Spinal cord (tissue), 10 donors: ENCODE measurements at places on chromosomes 6 and 20. TPM values are rescaled to one million over a fixed set of nuclear protein-coding genes. Genes with fewer than 3 reads are reported as not detected.

GRCh38 chr6:87698547-87699006 lies 3.5 kb downstream of the AKIRIN2 start:
- H3K4me1 ChIP-seq: peaks cover 20% of the 10 kb centered on the region
- H3K36me3 ChIP-seq: no peaks in the 10 kb centered on the region
- H3K27me3 ChIP-seq: no peaks in the 10 kb centered on the region

- no peak overlapping the region for H3K27ac ChIP-seq
- no peak overlapping the region for H3K4me3 ChIP-seq
- no peaks in the 10 kb centered on the region for H3K27me3 ChIP-seq
- H3K36me3 ChIP-seq: no peaks in the 10 kb centered on the region
Observed at GRCh38 chr6:1463275-1463674, 73.9 kb downstream of the FOXF2 start.

GRCh38 chr20:63641792-63642523 lies 11.3 kb downstream of the STMN3 start:
- H3K27me3 ChIP-seq: no peaks in the 10 kb centered on the region
- DNase-seq: no peak
- H3K4me1 ChIP-seq: peaks cover 13% of the 10 kb centered on the region
- H3K36me3 ChIP-seq: peaks cover 45% of the 10 kb centered on the region

GRCh38 chr6:16987996-16988395 lies 113.9 kb upstream of the STMND1 start:
- H3K36me3 ChIP-seq: no peaks in the 10 kb centered on the region
- H3K4me1 ChIP-seq: peaks cover 4% of the 10 kb centered on the region
- H3K27me3 ChIP-seq: no peaks in the 10 kb centered on the region

- peaks cover 39% of the 10 kb centered on the region for H3K27me3 ChIP-seq
- H3K4me1 ChIP-seq: peaks cover 6% of the 10 kb centered on the region
- peak overlapping the region; percentile 58 for H3K27ac ChIP-seq
Observed at GRCh38 chr6:137415127-137415833, 78.9 kb downstream of the OLIG3 start.

- no peak overlapping the region for H3K4me3 ChIP-seq
- H3K27me3 ChIP-seq: no peaks in the 10 kb centered on the region
- DNase-seq: no peak
- no peak overlapping the region for H3K27ac ChIP-seq
- peaks cover 17% of the 10 kb centered on the region for H3K4me1 ChIP-seq
Observed at GRCh38 chr6:164188861-164189260, 774.3 kb downstream of the QKI start.

DNA sequence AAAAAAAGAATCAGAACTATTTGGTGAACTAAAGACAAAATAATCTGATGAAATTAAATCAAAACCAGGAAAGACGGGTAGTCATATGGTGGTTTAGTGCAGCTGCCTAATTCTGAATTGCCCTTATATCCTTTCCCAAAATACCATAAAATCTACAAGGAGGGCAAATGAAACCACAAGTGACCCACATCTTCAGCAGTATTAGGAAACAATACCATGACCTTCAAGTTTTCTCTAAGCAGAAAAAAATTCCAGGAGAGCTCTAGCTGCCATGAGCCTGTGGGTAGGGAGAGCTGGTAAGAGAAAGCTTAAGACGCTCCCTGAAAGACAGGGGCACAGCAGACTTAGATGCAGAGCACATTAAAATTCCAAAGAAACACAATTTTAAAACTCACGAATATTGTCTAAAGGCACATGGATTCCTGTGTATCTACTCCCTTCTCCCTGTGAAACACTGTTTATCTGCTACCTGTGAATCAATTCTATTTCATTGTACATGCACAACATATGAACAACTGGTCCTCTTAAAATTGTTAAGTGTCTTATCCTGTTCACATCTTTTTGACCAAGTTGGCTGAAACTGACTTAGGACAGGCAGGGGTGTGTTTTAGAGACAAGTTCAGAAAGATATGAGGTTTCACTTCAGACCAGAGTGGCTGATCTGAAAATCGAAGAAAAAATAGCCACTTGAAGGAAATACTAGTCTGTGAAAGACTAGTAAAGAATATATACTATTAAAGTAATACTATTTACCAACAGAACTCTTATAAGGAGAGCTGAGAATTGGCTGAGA lies 153.6 kb upstream of the SHLD1 start:
- H3K4me1 ChIP-seq: peaks cover 3% of the 10 kb centered on the region
- DNase-seq: no peak
- peaks cover 23% of the 10 kb centered on the region for H3K36me3 ChIP-seq
- no peak overlapping the region for H3K4me3 ChIP-seq
- no peak overlapping the region for H3K27ac ChIP-seq
- no peaks in the 10 kb centered on the region for H3K27me3 ChIP-seq

- H3K4me3 ChIP-seq: no peak overlapping the region
- H3K4me1 ChIP-seq: no peaks in the 10 kb centered on the region
- DNase-seq: no peak
Observed at GRCh38 chr6:81708113-81708699, 44.3 kb downstream of the TENT5A start.

DNA sequence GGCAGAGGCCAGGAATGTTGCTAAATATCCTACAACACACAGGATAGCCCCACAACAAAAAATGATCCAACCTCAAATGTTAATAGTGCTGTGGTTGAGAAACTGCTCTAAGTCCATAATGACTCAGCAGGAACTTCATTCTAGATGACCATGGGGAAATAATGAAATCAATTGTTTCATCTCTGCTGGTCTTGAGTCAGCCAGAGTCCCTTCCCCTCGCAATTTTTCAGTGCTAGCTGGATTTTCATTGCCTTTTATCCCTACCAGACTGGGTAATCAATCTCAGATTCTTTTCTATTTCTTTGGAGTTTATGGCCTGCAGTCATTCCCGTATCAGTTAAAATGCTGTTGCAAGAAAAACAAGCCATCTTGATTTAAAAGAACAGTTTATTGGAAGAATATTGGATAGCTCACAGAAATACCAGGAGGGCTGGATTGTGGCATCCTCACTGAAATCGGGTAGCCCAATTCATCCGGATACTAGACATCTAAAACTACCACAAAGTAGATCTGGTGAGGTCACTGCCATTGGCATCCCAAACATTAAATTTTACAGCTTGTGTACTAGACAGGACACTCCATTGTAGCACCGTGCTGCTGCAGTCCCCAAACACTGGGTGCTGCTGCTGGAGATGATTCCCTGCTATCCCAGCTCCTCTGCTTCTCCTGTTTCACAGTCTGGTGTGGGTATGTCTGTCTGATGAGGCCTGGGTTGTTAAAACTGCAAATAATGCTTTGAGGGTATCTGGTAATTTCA lies 30.3 kb upstream of the POPDC3 start:
- H3K27ac ChIP-seq: no peak overlapping the region
- H3K27me3 ChIP-seq: no peaks in the 10 kb centered on the region
- no peak overlapping the region for H3K4me3 ChIP-seq
- no peaks in the 10 kb centered on the region for H3K36me3 ChIP-seq

The FOXA2 gene
- total RNA-seq: not detected

The KIAA1755 gene
- 51.5 TPM for total RNA-seq

The IRAK1BP1 gene
- 16.8 TPM for total RNA-seq
